Activated CD8-positive, alpha-beta memory T cell treated with anti-CD3 and anti-CD28 coated beads for 24 hours (primary cell): ENCODE measurements at places on chromosomes 4 and X.

- DNase-seq, result no peak
These were observed 603.2 kb downstream of the STIM2 start for GRCh38 chr4:27463816-27464215.

- no peak for DNase-seq
These were observed 359.2 kb downstream of the IDS start for GRCh38 chrX:149145845-149146285.

GRCh38 chrX:21963269-21963668, 22.8 kb downstream of the SMS start:
- DNase-seq, result peak; percentile 35

DNA sequence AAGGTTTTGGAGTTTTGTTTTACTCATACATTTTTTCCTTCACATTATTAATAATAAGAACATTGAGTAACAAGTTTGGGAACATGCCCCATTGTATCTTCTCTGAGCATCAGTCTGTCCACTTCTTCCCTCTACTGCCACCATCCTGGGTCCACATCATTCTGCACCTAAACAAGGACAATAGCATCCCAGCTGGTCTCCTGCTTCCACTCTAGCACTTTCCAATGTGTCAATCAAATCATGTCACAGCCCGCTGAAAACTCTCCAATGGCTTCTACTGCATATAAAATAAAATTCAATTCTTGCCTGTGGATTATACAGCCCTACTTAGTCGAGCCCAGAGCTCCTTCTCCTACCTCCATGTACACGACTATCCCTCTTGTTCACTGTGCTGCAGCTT, 66.8 kb upstream of the RBPJ start:
- DNase-seq, result no peak

GRCh38 chr4:39324446-39324845, 41.7 kb downstream of the RFC1 start:
- DNase-seq, result no peak

DNA sequence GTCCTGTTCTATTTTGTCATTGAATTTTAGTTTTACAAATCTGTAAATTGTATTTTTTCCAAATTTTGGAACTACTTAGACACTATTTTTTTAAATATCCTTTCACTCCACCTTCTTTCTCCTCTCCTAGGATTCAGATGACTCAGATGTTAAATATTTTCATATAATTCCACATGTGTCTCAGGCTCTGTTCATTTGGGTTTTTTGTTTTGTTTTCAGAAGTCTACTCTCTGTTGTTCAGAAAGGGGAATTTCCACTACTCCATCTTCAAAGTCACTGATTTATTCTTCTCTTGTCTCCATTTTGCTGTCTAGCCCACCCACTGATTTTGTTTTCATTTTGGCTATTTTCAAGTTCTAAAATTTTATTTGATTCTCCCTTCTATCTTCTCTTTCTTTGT, 264.0 kb upstream of the SLIT2 start:
- DNase-seq, result no peak

DNA sequence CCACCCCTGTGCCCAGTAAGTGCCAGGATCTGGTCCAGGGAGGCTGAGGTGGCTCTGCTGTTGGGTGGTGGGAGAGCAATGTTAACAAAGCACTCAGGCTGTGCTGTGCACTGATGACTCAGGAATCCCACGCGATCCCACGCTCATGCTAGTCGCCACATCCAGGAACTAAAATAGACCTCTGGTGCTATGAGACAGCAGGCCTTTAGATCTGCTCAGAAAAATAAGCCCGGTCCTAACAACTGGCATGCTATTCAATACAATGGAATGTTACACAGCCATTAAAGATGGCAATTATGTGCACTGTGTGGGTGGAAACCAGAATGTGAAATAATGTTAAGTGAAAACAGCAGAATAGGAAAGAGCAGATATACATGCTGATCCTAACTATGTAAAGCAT, 26.0 kb downstream of the ARL13A start:
- DNase-seq, result no peak

DNA sequence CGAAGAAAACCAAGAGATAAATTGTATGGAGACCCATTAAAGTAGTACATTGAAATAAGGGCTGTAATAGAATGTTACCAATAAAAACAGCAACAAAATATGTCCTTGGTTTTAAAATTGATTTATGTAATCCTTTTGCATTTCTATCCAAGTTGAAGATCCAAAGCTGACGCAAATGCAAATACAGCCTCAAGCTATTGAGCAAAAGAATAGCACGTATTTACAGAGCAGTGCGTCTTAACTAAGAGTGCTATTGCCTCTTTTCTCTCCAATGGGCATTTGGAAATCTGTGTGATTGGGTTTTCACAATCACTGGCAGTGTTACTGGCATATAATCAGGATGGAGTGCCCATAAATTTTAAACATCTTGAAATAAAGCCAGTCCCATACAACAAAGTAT, 417.4 kb downstream of the TLL1 start:
- DNase-seq, result no peak

DNA sequence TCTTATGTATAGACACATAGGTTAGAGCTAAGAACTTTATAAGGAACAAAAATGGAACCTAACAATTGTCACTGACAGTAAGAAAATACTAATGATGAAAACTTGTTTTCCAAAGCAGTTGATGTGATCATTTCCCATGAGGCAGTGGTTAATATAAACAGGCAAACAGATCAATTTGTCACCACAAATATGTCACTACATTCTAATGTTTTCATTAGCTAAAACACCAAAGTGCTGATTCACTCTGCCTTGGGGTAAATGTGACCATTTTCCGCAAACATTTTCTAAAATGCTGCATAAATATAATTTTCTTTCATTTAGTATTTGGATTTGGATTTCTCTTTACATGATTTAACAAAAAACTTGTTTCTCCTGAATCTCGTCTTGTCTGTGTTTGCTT, 408.9 kb upstream of the CTSO start:
- DNase-seq, result no peak

- no peak for DNase-seq
These were observed 67.7 kb upstream of the GPR78 start for GRCh38 chr4:8512510-8512909.

DNA sequence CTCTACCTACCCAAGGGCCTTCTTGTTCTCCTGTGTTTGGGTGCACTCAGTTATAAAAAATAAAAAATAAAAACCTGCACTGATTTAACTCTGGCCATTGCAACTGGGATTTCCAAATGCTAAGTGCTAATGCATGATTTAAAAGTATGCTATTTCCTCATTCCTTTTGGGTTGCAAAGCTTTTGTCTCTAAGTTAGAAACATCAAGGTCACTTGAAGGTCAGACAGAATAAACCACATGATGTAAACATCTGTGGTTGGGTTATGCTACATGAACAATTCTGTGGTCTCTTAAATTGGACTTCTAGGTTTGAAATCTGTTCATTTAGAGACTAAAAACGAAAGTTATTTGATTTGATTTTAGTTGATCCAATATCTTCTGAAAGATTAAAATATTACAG, 1547.4 kb upstream of the TENM3 start:
- DNase-seq, result no peak

GRCh38 chrX:124098089-124098488, 136.6 kb downstream of the STAG2 start:
- no peak for DNase-seq

DNA sequence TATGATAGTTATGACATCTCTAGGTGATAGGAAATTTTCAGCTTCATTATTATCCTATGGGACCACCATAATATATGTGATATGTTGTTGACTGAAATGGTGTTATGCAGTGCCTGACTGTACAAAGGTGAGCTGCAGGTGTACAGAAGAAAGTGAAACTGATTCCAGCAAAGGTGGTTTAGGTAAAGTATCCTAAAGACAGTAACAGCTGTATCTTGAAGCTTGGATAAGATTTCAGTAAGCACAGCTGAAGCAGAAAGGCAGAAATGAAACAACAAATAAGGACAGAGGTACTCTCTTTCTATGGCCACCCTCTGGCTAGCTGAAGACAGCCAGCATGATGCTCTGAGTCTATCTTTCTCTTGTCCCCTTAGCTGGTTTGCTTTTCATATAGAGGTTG, 30.0 kb upstream of the PGK1 start:
- no peak for DNase-seq

DNA sequence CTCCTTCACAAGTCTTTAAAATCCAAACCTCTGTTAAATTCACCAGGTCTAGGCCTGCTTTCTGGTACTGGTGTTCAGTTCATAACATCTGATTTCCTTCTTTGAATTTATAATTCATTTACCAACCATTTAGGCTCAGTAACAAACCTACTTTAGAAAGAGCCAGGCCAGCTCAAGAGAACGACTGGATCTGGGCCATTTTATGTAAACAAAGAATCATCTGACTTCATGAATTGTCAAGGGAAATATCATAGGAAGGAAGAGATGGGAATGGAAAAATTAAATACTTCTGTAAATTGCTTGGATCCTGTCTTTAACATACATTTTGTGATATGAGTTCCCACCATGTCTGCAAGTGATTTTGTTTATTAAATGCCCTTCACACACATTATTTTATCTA, 36.5 kb downstream of the DCHS2 start:
- no peak for DNase-seq

- DNase-seq, result no peak
These were observed 275.4 kb upstream of the PITX2 start for GRCh38 chr4:110898290-110898689.

DNA sequence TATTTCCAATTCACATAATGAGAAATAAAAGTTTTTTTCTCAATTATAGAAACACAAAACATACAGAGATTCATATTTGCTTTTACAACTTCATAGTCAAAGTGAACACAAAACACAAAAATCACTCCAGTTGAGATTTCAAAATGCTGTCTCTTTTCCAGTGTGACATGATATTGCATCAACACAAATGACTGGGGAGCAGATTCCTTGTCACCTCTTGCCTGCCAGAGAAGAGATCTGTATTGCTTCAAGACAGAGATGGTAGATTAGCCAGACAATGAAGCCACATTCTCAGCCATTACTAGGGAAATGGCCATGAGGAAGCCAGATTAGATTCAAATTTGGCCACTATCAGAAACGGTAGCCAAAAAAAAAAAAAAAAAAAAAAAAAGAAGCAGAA, 2313.1 kb upstream of the AGA start:
- DNase-seq, result no peak

DNA sequence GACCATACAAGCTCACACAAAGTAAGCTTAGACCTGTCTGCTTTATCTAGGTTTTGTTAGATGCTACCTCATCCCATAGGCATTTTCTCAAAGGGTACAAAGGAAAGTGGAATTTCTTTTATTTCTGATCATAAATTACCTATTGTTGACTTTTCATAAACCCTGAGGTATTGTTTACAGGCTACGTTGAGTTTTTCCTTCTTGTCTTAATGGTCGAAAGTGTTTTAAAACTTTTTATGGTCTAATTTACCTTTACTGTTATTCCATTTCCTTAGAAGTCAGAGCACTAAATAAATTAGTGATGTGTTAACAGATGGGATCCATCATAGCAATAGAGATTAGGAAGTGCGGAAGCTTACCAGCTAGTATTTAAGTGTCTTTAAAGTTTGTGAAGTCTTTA, 159.2 kb upstream of the GABRA2 start:
- DNase-seq, result no peak

GRCh38 chr4:140557831-140558435, 10.8 kb downstream of the UCP1 start:
- DNase-seq, result no peak

- no peak for DNase-seq
These were observed 472.5 kb downstream of the STPG2 start for GRCh38 chr4:97670703-97671269.

- no peak for DNase-seq
These were observed 15.1 kb downstream of the C4orf36 start for GRCh38 chr4:86876894-86877685.
